Ammon's horn (tissue), 1 donor: ENCODE measurements at places on chromosomes 5 and 9.

GRCh38 chr9:7778851-7779600 is 20.6 kb downstream of the DMAC1 start:
- no peak for DNase-seq

GRCh38 chr9:122213102-122213588 is 15.6 kb downstream of the LHX6 start:
- no peak for DNase-seq

GRCh38 chr5:84301535-84301934 is 83.1 kb downstream of the EDIL3 start:
- DNase-seq, result no peak

GRCh38 chr9:125987420-125987819 is 240.2 kb downstream of the PBX3 start:
- no peak for DNase-seq

DNA sequence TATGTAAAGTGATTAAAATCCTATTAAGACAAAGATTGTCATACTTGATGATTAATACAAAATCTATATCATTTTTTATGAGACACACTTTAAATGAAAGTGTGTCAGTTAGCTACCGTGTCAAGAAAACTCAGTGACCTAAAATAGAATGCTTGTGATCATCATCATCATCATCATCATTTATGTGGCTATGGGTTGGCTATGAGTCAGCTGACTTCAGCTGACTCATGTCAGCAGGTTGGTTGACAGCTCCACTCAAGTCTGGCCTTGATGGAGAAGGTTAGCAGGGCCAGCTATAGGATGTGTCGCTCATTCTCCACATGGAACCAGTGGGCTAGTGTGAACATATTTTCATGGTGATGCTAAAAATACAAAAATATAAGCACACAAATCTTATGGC is 43.8 kb upstream of the ZNF300 start:
- DNase-seq, result no peak

- no peak for DNase-seq
Measured at GRCh38 chr9:129406278-129407225, 214.3 kb downstream of the C9orf50 start.

GRCh38 chr5:180568914-180569313 is 22.4 kb downstream of the SCGB3A1 start:
- no peak for DNase-seq

- no peak for DNase-seq
Measured at GRCh38 chr9:127154003-127154389, 31.6 kb upstream of the ANGPTL2 start.

- no peak for DNase-seq
Measured at GRCh38 chr9:79674052-79674777, 102.5 kb downstream of the TLE4 start.

- no peak for DNase-seq
Measured at GRCh38 chr5:150619359-150620230, 20.9 kb upstream of the SYNPO start.

GRCh38 chr5:2901096-2901495 is 149.6 kb upstream of the IRX2 start:
- DNase-seq, result no peak

DNA sequence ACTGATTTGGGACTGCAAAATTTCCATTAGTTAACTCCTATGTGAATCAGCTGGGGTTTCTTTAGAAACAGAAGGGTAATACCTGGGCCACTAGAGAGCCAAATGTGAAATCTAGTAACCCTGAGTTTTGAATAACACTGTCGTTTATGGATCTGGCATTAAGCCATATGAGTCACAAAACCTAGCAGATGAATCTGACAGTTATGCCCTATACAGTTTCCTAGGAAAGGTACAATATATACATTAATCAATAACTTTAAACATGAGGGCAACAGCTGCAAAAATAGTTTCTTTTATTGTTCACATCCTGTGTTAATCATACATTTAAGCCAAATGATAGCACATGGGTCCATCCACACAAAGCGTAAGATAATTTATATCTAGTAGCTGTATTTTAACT is 56.9 kb downstream of the PAM start:
- DNase-seq, result no peak

GRCh38 chr9:132894346-132894745 is 15.6 kb downstream of the SPACA9 start:
- no peak for DNase-seq

- DNase-seq, result peak; percentile 25
Measured at GRCh38 chr9:34405719-34406118, 29.0 kb upstream of the MYORG start.

DNA sequence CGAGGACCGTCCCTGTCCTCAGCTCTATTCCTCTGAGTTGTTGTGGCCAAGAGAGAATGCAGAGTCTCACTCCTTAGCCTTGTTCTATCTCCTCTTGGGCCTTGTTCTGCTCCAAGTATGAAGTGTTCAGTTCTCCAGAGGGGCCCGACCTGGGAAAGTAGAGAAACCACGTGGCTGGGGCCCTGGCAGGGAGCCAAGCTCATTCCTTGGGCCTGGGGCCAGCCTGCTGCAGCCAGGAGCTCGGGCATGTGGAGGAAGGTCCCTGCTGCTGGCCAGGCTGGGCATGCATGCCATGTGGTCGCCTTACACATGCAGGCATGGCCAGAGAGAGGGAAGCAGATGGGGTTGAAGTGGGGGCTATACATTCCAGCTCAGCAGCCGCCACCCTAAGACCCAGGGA is 60.7 kb downstream of the COL27A1 start:
- DNase-seq, result peak; percentile 26

GRCh38 chr9:99809586-99810319 is 11.9 kb upstream of the NR4A3 start:
- no peak for DNase-seq

- no peak for DNase-seq
Measured at GRCh38 chr5:39396843-39397242, 27.9 kb downstream of the DAB2 start.

DNA sequence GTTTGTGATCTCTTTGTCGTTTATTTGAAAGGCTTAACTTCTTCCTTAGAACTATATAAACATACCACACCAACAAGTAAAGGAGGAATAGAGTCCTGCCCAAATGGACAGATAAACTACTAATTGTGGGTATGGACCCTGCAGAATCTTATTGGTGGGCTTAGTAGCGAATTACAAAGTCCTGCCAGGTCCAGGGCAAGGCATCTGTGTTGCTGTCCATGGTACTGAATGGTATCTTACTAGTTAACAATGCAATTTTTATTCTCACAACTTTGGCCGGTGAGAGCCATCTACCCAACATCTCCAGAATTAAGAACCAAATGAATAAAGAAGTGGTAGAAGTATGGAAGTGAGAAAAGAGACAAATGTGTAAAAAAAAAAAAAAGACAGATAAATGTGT is 1782.4 kb upstream of the WWC1 start:
- no peak for DNase-seq

DNA sequence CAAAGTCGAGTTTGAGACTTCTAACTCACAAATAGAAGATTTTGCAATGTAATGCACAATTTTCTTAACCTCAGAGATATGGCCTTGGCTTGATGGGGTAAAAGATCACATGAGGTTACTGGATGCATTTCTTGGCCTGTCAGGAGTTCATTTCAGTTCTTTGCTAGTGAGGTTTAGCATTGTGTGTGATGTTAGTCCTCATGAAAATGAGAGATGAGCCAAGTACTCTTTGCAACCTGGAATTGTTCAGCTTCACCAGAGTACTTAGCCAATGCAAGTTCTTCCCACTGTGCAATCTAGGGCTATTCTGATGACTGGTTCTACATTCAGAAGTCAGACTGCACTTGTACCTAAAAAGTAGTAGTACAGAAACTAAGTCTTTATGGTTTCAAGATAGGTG is 24.9 kb downstream of the GNAQ start:
- no peak for DNase-seq
